GM13976 (cell line): ENCODE measurements at places on chromosomes 16 and 17.

DNA sequence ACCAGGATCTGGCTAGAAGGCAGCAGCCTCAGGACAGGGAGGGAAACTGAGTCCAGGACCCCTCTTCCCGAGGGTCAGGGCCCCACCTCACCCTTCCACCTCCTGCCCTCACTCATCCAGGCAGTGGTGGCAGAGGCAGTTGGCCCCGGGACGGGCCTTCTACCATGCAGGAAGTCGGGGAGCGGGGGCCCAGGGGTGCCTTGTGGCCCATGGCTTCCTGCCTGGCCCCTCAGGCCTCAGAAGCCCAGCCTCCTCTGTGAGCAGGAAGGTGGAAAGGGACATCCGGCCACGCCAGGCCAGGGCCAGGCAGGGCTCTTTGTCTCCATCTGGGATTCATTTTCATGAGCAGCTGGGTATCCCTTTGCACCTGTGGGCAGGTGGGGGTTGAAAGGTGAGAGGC is 58.5 kb downstream of the BAHCC1 start:
- DNase-seq: peak; percentile 70

GRCh38 chr17:34654276-34654880 is 75.0 kb downstream of the TMEM132E start:
- no peak for DNase-seq

DNA sequence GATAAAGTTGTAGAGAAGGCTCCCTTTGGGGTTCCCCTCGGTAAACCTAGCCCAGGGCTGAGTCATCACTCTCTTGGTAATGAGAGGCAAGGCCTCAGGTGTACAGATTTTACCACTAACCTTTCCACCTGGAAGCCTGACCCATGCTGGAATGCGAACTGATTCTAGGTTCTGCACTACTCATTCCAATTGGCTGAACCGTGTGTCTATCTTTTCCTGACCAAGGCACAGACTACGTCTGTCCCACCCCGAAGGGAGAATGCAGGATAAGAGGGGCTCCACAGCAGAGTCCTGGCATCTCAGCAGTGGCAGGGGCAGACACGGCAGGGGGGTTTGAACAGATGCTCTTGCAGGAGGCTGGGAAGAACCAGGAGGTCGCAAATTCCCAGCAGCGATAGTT is 65.4 kb upstream of the B4GALNT2 start:
- DNase-seq: no peak

- DNase-seq: no peak
Observed at GRCh38 chr17:17700251-17700969, 19.2 kb downstream of the RAI1 start.

- no peak for DNase-seq
Observed at GRCh38 chr17:40854175-40854814, 12.7 kb downstream of the KRT12 start.

- DNase-seq: peak; percentile 59
Observed at GRCh38 chr17:42678951-42679491, 2.2 kb upstream of the PLEKHH3 start.
